Activated CD4-positive, alpha-beta T cell treated with anti-CD3 and anti-CD28 coated beads, Interleukin-2, amount 50 U/mL, for 24 hours (primary cell): ENCODE measurements at places on chromosomes 11 and 22.

GRCh38 chr22:38610234-38610633 lies 40.3 kb upstream of the DMC1 start:
- no peak for DNase-seq

DNA sequence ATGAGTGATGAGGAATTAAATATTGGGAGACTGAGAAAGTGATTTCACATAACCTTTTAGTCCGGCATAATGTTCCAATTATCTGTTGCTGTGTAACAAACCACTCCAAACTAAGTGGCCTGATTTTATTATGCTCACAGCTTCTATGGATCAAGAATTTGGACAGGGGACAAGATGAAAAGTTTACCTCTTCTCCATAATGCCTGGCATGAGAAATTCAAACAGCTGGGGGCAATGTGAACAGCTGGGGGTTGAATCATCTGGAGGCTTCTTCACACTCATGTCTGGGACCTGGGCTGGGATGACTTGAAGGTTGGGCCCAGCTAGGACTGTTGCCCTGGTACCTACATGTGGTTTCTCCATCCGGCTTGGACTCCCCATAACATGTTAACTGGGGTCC lies 99.4 kb upstream of the DRD2 start:
- no peak for DNase-seq

GRCh38 chr11:11708256-11708655 lies 86.5 kb upstream of the GALNT18 start:
- DNase-seq = no peak

DNA sequence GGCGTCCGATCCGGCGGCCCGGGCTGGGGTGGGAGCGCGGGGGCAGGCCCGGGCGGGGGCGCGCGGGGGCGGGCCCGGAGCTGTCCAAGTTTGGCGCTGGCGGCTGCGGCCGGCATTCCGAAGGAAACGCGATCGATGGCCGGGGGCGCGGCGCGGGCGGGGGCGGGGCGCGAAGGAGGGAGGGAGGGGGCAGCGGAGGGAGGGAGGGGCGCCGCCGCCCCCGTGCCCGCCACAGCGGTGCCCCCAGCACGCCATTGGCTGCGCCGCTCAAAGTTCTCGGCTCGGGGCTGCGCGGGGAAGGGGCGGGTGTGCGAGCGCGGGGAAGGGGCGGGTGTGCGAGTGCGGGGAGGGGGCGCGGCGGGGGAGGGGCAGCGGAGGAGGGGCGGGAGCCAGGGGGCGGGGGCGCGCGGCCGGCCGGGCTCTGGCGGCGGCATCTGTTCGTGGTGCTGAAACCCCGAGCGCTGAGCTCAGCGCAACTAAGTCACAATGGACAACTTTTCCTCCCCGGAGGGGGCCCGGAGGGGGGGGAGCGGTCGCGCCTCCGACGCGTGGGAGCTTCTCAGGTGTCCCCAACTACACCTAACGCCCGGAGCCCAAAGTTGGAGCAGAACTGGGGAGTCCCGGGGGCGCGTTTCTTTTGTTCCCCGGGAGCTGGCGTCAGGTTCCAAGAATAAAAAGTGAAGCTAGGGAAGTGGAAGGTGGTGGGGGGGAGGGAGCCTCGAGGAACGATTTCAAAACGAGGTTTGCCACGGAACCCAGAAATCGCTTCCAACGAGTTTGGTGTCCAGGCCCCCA lies 2.2 kb downstream of the PHF21B start:
- no peak for DNase-seq

DNA sequence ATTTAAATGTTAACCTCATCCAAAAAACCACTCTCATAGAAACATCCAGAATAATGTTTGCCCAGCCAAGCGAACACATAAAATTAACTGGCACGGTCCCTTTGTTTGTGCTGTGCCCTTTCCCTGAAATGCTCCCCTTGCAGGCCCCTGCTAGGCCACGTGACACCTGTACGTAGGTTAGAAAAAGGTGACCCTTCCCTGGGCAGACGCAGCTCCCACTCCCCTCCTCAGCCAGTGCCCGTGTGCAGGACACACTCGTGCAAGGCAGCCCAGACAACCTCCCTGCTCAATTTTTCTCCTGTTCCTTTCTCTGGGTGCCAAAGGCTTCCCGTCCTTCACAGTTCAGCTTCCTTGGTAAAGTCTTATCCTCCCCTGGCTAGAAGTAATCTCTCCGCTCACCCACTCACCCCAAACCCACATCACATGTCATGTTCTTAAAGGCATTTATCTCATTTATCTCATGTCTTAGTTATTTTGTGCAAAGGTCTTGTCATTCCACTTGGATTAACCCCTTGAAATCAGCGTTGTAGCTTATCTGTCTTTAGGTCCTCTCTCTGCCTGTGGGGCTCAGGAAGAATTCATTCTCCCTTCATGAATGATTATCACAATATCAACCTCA lies 20.7 kb downstream of the FAM83F start:
- no peak for DNase-seq

DNA sequence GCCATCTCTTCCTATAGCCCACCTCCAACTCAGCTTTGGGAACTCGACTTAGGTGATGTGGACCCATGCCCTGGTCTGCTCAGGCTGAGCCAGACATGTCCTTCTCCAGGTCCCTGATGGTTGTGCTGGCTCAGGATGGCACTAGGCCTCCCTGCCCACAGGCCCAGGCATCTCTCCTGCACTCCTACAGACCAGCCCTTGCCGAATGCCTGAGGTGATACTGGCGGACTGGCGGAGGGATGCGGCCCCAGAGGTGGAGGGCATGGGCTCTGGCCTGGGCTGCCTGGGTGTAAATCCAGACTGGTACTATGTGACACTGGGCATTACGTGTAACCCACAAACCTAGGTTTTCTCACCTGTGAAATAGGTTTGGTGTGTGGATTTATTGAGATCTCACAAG lies 352.8 kb downstream of the SHANK2 start:
- DNase-seq = no peak
